ENCODE measurements at places on chromosomes 5 and 9.
A peak's percentile ranks its signal among the peaks of the same experiment; 100 is the strongest.

- no peak for DNase-seq
Measured at GRCh38 chr5:149519601-149520000, 31.6 kb downstream of the CSNK1A1 start.

DNA sequence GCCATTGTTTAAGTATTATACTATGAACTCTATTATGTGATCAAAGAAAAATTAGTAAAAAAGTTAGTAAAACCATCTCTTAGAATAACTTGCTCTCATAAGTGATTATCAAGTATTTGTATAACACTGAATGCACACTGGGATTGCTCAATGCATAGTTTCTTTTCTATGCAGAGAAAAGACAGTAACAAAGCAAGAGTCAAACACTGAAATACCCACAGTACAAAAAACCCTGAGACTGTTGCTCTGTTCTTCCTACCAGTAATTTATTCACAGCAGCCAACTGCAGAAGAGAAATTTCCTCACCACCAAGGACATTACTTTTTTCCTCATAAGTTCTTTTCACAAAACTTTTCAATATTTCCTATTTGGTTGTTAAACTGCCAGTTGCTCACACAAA lies 634.4 kb downstream of the DTWD2 start:
- DNase-seq: no peak

DNA sequence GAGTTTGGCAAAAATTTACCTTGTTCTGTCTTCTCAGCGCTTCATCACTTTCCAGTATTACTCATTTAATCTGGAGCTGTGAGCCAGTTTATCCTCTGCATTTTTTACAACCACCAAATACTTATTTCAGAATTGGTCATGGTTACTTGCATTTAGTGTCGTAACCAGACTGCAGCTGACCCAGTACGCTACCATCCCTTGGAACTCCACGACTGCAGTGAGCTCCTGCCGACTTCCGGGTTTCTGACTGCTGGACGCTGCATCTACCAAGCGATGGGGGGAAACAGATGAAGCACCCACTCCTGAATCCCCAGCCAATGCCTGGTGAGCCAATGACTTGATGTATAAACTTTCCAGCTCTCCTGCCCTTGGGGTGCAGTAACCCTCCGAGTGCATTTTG lies 174.4 kb upstream of the PRLR start:
- no peak for DNase-seq

DNA sequence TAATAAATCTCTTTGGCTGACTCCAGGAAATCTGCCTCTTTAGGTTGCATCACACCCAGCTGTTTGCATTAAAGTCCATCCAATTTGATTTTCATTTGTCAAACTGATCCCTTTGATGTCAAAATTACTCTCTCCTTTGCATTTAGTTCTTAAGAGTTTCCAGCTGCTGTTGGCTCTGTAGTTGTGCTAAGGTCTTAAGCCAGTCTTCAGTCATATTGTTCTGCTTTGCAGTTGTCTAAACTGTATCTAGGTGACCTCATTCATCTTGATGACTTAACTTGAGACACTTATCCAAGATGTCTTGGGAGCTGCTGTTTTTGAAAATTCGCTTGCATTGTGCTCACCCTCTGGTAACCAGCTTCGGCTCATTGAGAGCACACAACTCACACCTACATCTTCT lies 386.9 kb upstream of the TLE4 start:
- DNase-seq: peak; percentile 39

DNA sequence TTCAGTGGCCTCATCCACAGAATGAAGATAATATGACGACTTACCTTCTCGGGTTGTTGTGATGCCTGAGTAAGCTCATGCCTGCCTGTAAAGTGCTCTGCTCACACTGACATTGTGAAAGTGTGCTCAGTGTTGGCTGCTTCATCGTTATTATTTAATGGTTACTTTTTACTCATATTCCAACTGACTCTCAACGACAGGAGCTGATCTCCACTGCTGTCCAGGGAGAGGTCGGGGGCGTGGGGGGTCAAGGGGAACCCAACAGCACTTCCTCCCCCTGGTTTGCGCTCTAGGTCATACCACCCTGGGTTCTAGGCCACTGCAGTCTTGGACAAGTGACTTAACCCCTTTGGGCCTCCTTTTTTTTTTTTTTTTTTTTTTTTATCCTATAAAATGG lies 52.9 kb upstream of the ANGPTL2 start:
- no peak for DNase-seq

- no peak for DNase-seq
Measured at GRCh38 chr5:136162008-136162407, 29.4 kb downstream of the SMAD5 start.

DNA sequence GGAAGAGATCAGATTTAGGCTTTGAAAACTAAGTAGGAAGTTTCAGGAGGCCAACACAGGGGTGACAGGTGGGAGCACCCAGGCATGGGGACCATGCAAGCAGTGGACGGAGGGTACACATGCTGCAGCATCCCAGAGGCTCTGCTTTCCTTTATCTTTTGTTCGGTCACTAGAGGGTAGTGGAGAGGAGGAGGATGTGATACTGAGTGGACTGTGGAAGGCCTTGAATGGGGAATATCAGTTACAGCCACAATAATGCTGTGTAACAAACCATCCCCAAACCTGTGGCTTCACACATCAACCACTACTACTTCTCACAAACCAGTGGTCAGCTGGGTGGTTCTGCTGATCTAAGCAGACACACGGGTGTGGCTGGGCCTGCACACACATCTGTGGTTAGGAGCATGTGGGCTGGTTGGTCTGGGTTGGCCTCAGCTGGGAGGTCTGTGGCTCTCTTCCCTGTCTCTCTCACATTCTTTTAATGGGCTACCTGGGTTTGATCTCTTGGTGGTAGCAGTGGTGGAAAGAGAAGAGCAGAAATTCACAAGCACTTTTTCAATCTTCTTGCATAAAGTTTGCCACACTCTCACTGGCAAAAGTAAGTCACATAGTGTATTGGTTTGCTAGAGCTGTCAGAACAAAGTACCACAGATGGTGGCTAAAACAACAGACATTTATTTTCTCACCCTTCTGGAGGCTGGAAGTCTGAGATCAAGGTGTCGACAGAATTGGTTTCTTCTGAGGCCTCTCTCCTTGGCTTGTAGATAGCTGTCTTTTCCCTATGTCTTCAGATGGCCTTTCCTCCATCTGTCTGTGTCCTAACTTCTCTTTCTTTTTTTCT lies 238.7 kb downstream of the AGTPBP1 start:
- no peak for DNase-seq
